Left cardiac atrium (tissue), 4 donors: ENCODE measurements at places on chromosomes 5 and 9. TPM values are rescaled to one million over a fixed set of nuclear protein-coding genes. Genes with fewer than 3 reads are reported as not detected.

GRCh38 chr5:164139423-164139822 lies 634.0 kb downstream of the MAT2B start:
- no peak for DNase-seq

DNA sequence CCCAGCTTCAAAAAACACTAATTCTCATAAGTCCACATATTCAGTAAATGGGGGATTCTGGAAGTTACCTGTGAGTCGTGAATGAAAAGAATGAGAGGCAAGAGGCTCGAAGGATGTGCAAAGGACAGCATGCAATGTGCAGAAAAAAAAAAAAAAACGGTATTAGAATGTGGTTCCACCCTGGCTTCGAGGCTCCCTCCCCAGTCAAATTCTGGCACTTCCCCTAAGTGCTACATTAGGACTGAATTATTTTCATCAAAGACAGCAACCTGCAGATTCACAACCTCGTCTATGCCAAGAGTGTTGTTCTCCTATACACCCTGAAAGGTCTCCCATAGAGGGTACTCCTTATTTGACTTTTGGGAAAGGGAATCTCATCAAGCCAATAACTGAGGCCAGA lies 16.5 kb downstream of the CAPSL start:
- DNase-seq: no peak

DNA sequence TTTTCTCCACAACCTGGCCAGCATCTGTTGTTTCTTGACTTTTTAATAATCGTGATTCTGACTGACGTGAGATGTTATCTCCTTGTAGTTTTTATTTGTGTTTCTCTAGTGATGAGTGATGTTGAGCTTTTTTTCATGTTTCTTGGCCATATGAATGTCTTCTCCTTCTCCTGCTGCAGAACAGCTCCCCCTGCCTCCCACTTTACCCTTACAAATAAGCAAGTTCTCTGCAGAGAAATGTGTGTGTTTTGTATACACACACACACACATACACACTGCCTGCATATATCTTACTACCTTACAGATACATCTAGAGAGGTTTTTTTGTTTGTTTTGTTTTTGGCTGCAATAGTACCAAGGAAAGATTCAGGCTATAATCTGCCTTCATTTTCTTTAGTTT lies 88.7 kb upstream of the PHF24 start:
- no peak for DNase-seq

DNA sequence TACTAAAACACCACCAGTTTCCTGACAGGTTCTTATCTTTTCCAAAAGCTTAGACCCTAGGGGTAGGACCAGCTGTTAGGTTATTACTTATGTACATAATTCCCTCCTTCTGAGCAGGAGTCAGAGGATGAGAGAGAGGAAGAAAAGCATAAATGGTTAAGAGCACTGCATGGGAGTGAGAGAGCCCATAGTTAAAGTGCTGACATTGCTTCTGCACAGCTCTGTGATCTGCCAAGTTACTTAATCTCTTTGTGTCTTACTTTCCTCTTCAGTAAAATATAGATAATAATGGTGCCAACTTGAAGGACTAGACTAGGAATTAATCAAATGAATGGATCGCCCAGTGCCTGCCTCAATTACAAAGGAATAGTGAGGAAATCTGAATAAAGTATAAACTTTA lies 66.4 kb downstream of the NRG2 start:
- no peak for DNase-seq

DNA sequence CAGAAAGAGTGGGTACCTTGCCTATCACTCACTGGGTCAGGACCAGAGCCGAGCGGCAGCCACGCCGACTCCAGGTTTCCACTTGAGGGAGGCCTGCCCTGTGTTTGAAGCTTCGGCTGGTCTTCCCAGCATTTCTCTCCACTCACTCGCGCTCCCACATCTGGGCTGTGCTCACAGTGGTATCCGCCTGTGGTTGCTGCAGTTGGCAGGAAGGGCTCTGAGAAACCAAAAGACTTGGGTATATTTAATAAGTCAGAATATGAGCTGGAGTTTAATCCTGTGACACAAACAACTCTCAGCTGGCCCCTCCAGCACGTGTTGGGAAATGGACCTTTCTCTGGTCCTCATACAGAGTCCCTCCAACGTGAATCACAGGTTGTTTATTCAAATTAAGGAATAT lies 70.9 kb downstream of the SPRY4 start:
- DNase-seq: no peak

DNA sequence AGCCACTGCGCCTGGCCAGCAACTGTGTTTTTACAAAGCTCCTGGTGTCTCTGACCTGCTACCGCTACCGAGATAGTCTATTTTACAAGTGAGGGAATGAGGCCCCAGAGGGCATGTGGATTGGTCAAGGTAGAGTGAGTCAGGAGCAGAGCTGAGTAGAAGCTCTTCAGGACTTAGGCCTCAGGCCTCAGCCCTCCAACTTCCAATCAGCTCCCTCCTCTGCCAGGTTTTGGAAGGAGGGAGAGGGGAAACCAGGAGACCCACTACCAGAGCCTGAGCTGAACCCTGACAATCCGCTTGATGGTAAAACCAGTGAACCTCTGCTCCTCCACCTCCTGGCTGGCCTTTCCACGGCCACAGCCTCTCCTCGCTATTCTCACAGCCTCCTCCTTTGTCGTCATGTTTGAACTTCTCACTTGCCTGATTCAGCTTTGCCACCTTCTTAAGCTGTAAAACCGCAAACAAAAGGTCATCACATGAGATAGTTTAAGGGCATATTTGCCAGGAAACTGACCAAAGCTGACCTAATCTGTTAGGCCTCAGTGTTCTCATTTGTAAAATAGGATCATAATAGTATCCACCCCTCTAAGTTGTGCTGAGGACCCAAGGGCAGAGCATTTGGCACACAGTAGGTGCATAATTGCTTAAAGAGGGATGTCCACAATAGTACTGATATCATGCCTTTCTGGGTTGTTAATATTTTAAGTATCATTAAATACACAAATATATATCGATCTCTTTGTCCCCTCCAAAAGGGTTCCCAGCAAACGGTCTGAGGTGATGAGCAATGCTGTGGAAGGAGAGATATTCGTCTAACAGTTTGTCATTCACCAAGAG lies 1.7 kb downstream of the TRAF1 start:
- no peak for DNase-seq

DNA sequence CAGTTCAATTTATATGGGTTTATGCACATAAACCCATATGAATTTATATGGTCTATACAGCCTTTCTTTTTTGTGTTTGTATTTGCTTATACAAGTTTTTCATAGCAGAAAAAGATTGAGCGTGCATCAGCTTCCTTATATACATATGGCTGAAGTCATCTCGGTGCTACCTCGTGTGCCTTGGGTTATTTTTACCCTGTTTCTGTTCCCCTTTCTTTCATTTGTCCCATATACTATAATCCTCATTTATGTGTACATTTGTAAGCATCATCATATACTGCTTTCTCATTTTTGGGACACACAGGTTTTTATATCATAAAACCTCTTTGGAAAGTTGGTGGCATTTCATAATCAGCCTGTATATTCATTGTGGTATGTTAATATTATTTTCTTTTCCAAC lies 107.8 kb upstream of the ADAMTSL1 start:
- DNase-seq: no peak

DNA sequence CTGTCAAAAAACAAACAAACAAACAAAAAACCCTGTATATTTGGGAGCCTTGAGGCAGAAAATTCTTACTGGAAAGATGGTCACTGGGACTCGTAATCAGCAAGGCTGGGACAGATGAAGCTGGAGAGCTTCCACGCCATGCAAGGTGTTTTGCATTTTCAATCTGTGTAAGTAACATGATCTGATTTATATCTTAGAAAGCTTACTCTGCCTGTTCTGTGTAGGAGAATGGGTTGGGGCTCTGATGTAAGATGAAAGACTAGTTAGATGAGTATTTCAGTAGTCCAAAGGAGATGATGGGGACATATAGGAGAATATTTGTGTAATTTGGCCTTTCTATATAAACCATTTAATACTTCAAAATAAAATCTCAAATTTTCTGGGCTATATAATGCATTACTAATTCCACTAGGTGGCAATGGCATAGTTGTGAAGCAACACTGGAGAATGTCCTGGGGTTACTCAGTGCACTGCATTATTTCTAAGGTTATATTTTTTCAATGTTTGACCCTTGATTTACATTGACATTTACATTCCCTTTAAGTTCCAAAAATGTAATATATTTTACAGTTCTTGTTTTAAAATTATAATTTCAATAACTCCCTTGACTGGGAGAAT lies 21.9 kb upstream of the FSD1L start:
- no peak for DNase-seq

GRCh38 chr5:80569961-80570786 lies at the start of gene ANKRD34B:
Gene ANKRD34B (minus strand): TSS chr5:80570280. CDS start chr5:80560019, 10,261 bp downstream.
- no peak for DNase-seq

DNA sequence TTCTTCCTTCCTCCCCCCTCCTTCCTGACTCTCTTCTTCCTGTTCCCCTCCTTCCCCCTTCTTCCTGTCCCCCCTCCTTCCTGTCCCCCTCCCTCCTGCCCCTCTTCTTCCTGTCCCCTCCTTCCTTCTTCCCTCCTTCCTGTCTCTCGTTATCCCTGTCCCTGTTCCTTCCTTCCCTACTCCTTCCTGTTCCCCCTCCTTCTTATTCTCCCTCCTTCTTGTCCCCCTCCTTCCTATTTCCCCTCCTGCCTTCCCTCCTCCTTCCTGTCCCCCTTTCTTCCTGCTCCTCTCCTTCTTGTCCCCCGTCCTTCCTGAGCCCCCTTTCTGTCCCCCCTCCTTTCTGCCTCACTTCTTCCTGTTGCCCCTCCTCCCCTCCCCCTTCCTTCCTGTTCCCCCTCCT lies 70.6 kb downstream of the COL5A1 start:
- DNase-seq: no peak

DNA sequence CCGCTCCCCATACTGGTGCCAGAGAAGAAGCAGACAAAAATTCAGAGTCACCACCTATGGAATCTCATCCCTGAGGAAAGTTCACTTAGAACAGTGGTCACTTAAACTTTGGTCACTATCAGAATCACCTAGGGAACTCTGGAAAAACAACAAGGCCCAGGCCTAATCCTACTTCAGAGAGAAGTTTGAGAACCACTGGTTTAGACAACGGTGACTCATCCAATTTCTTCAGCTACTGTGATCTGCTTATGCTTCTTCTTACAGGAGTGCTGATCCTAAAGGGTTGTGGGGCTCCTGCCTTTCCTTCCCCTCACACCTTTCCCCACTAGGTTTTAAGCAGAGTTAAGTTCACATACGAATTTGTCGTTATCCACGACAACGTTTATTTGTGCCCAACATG lies 194.7 kb upstream of the KLF4 start:
- DNase-seq: no peak

- no peak for DNase-seq
These were observed 87.4 kb downstream of the PTCD2 start for GRCh38 chr5:72407541-72407940.

- no peak for DNase-seq
These were observed 122.5 kb downstream of the TMEM174 start for GRCh38 chr5:73295447-73295846.

- peak; percentile 85 for DNase-seq
These were observed 23.6 kb downstream of the PCDHGC5 start for GRCh38 chr5:141512390-141512910.

DNA sequence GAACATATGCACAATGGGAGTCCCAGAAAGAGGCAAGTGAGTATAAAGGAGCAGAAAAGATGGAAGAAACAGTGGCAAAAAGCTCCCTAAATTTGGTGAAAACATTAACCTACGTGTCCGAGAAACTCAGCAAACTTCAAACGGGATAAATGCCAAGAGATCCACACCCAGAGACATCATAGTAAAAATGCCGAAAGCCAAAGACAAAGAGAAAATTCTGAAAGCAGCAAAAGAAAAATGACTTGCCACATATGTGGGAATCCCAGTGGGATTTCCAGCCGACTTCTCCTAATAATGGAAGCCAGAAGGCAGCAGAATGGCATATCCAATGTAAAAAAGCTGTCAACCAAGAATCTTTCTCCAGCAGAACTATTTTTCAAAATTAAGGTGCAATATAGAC lies 101.2 kb downstream of the ADAMTS2 start:
- DNase-seq: peak; percentile 2

GRCh38 chr9:135888766-135889394 lies 18.5 kb downstream of the CAMSAP1 start:
- DNase-seq: no peak

VPS13A gene
- total RNA-seq: 31.9 TPM

PFN3 gene
- total RNA-seq: not detected

TRPM3 gene
- total RNA-seq: 1.2 TPM

ANKRD31 gene
- total RNA-seq: 0.08 TPM

SH3TC2 gene
- 3.1 TPM for total RNA-seq
